ENCODE measurements at places on chromosomes 6 and 20.
A peak's percentile ranks its signal among the peaks of the same experiment; 100 is the strongest.

DNA sequence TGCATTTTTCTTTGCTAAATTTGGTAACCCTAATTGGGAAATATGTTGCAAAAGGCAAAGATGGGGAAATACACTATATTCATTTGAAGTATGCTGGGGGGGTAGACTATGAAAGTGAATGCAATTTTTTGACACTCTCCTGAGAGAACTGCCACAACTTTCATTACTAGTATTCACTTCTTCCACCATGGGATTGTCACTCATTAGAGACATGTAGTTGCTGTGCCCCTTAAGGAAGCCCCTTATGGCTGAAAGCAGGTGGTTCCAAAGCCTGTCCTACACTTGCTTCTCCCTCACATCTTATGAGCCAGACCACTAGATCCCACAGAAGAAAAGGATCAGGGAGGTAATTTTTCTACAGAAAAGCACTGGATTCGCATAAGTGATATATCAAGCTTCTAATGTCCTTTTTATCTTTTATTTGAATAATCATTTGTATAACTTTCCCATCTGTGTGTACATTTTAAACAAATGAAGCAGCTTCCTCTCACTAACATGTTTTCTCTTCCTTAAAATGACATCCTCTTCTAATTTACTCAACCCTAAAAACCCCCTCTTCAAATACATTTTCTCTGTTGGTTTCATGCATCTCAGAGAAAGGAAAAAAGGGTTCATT, 83.8 kb downstream of the GCLC start:
- H3K27ac ChIP-seq, result no peak overlapping the region
- DNase-seq, result no peak
- H3K27me3 ChIP-seq, result no peaks in the 10 kb centered on the region

DNA sequence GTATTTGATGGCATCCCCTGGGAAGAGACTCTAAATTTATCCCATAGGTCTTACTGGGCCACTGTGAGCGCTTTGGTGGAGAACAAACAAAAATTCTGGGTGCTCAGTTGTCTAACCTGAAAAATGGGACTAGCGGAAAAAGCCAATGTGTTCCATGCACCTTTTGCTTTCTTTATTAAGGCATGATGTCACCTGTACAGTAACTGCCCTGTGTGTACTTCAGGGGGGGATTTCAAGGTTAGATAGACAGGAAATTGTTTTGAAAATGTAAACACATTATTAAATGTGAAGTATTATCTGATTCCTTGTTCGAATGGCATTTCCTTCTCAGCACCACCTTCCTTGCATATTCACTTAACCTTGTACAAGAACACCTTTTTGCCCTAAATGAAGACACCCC, 1.2 kb upstream of the EDN1 start:
- peak overlapping the region; percentile 62 for H3K4me3 ChIP-seq
- no peaks in the 10 kb centered on the region for H3K27me3 ChIP-seq
- H3K36me3 ChIP-seq, result no peaks in the 10 kb centered on the region
- H3K27ac ChIP-seq, result no peak overlapping the region
- no peak for DNase-seq

- H3K36me3 ChIP-seq, result no peaks in the 10 kb centered on the region
- H3K4me3 ChIP-seq, result no peak overlapping the region
- no peak for DNase-seq
- no peaks in the 10 kb centered on the region for H3K4me1 ChIP-seq
- H3K27ac ChIP-seq, result no peak overlapping the region
Observed at GRCh38 chr6:170207586-170208181, 83.2 kb downstream of the DLL1 start.

DNA sequence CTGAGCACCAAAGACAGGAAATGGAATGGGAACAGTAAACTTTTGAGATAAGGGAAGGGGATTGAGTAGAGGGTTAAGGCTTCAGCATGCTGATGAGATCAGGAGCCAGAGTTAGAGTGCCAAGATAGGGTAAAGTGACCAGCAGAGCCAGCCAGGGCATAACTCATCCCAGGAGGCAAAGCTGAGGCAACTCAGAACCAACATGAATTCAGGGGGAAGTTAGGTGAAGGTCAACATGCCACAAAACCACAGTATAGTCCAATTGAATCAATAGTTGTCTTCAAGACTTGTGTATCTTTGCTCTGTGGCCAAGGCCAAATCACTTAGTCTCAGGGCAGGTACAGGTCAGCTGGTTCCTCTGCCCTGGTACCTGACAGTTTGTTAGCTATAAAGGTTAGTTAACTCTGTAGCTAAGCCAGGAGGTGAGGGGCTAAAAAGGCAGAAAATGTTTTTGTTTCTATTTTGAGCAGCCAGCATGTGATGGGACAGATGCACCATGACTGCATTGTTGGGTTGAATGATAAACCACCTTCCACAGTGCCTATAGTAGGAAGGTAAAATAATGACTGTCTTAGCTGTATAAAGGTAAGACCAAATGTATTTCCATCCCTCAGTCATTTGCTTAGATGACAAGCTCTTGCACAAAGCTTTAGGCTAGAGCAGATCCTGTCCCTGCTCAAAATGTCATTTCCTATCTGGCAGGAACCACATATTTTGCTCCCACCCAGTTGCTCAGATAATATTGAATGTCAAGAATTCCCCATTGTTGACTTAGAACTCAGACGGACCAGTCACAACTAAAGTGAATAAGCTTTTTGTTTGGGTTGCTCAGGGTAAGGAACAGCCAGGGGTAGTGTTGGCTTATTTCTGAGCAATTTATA, 15.8 kb downstream of the RNF8 start:
- peaks cover 53% of the 10 kb centered on the region for H3K36me3 ChIP-seq
- H3K4me1 ChIP-seq, result peaks cover 6% of the 10 kb centered on the region
- H3K27me3 ChIP-seq, result no peaks in the 10 kb centered on the region
- H3K4me3 ChIP-seq, result no peak overlapping the region
- H3K27ac ChIP-seq, result no peak overlapping the region

DNA sequence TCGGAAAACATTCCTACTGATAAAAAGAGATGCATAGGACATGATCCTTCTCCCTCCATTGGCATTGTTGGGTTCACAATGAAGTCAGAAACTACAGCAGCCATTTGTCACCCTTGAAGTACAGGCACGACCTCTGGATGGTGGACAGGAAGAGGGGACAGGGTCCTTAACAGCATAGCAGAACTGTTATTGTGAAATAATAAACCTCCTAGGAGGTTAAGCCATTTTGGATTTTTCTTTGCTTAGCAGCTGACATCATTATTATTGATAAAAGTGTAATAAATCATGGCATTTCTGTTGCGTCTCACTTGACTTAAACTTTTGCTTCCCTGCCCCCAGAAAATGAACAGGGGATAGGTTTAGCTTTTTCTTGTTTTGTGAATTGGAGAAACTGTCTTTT, 134.3 kb upstream of the SASH1 start:
- DNase-seq, result no peak
- H3K4me3 ChIP-seq, result no peak overlapping the region
- H3K27me3 ChIP-seq, result no peaks in the 10 kb centered on the region
- H3K36me3 ChIP-seq, result no peaks in the 10 kb centered on the region
- H3K27ac ChIP-seq, result no peak overlapping the region

- no peaks in the 10 kb centered on the region for H3K27me3 ChIP-seq
- H3K4me1 ChIP-seq, result no peaks in the 10 kb centered on the region
- no peak overlapping the region for H3K4me3 ChIP-seq
- no peak overlapping the region for H3K27ac ChIP-seq
Observed at GRCh38 chr20:42392442-42392841, 774.3 kb upstream of the CHD6 start.

Measured in psoas muscle (tissue), 8 donors.